ENCODE measurements at places on chromosomes 1 and 21.

- peak; percentile 55 for DNase-seq
Observed at GRCh38 chr21:38352536-38353219, 95.9 kb downstream of the KCNJ15 start.

DNA sequence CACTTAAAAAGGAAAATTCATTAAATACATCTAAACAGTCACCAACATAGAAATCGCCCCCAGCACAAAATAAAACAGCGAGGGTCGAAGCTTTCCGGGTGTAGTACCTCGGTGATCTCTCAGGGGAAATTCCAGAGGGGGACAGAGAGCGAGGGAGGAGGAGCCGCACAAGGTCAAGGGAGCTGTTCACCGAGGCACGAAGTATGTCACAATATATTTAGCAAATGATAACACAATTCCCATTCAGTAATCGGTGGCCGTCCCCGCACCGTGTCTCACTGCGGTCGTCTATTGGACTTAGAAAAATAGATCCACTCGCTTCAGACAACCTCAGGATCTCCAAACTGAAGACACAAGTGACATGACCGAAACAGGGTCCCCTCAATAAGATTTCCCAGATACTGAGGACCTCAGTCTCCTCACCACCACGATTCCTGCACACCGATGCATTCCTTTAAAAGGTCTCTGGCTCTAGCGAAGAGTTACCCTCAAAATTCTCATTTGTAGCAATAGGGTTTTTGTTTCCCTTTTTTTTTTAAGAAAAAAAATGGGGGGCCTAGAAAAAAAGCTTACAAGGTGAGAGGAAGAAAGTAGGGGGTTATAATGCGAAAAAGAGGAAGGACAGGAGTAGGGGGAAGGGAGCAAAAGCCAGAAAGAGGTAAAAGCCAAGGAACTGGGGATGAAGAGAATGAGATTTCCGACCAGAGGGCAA is 1.1 kb downstream of the LPGAT1 start:
- DNase-seq = peak; percentile 76

GRCh38 chr1:221392453-221392852 is 349.4 kb downstream of the DUSP10 start:
- DNase-seq = no peak

GRCh38 chr1:117198097-117198496 is 12.6 kb downstream of the VTCN1 start:
- DNase-seq = no peak

- no peak for DNase-seq
Observed at GRCh38 chr21:44485254-44485793, 30.0 kb downstream of the LRRC3 start.

- no peak for DNase-seq
Observed at GRCh38 chr1:150543500-150544143, 5.6 kb upstream of the ADAMTSL4 start.

- DNase-seq = no peak
Observed at GRCh38 chr1:151613282-151613780, 1.5 kb downstream of the SNX27 start.

GRCh38 chr1:158146165-158146564 is 34.5 kb upstream of the CD1D start:
- no peak for DNase-seq

- DNase-seq = no peak
Observed at GRCh38 chr21:45882645-45883044, 98.9 kb upstream of the COL6A1 start.

- no peak for DNase-seq
Observed at GRCh38 chr1:38153066-38153777, 106.6 kb upstream of the POU3F1 start.

DNA sequence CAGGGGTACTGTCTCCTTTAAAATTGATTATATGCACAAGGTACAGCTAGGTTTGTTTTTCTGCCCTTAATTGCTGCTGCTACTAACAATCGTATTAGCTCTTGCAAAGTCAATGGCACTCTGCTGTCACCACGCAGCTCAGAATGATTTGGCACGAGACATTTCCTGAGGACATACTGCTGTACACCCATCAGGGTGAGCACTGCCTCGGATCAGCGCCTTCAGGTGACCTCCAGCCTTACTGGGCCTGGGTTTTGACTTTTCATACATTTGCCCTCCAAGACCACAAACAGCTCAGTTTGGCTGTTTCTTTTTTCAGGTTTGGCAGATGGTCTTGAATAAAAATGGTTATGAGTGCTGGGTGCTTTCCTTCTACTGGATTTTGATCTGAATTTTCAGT is 110.9 kb downstream of the NTPCR start:
- DNase-seq = peak; percentile 23

DNA sequence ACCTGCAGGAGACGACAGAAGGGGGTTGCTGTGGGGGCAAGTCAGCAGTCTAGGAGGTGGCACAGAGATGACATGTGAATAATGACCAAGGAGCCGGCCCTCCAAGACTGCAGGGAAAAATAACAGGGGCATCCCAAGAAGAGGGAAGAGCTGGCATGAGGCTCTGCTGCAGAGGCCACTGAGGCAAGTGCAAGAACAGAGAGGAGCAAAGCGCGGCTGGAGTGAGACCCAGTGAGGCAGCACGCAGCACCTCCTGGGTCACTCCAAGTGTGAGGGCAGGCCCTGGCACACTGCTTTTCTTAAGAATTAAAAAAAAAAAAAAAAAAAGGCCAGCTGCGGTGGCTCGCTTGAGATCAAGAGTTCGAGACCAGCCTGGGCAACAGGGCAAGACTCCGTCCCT is 80.1 kb downstream of the SLC66A1 start:
- no peak for DNase-seq

- DNase-seq = peak; percentile 39
Observed at GRCh38 chr1:93692026-93692425, 10.4 kb upstream of the BCAR3 start.

- no peak for DNase-seq
Observed at GRCh38 chr1:24295535-24295934, 23.6 kb upstream of the GRHL3 start.

DNA sequence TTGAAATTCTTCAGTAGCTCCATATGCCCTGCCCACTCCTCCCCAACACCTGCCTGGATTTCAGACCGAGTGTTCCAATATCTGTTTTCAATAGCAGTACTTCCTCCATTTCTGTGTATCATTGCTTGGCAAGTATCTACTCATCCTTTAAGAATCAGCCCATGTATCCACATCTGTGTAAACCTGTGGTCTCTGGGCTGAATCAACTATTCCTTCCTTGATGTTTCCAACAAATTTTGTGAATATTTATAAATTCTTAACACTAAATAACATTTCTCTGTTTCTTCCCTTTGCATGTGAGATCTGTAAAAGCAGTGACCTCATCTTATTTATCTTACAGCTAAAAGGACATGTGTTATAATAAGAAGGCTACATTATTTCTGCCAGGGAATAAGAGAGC is 26.0 kb upstream of the UAP1 start:
- DNase-seq = no peak

DNA sequence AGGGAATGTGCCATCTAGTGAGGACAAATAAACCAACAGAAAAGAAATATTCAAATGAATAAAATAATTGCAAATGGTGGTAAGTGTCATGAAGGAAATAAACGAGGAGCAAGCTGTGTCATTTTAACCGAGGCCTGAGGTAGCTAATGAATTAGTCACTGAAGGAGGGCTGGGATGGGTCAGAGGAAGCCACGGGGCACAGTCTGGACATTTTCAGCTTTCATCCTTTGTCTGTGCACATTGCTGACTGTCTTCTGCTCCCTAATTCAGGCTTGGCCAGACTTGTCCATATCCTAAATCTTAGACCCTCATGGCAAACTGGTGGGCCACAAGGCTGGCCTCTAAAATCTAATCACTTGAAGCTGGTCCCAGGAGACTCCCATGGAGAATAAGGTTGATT is 138.4 kb downstream of the RHOU start:
- no peak for DNase-seq

DNA sequence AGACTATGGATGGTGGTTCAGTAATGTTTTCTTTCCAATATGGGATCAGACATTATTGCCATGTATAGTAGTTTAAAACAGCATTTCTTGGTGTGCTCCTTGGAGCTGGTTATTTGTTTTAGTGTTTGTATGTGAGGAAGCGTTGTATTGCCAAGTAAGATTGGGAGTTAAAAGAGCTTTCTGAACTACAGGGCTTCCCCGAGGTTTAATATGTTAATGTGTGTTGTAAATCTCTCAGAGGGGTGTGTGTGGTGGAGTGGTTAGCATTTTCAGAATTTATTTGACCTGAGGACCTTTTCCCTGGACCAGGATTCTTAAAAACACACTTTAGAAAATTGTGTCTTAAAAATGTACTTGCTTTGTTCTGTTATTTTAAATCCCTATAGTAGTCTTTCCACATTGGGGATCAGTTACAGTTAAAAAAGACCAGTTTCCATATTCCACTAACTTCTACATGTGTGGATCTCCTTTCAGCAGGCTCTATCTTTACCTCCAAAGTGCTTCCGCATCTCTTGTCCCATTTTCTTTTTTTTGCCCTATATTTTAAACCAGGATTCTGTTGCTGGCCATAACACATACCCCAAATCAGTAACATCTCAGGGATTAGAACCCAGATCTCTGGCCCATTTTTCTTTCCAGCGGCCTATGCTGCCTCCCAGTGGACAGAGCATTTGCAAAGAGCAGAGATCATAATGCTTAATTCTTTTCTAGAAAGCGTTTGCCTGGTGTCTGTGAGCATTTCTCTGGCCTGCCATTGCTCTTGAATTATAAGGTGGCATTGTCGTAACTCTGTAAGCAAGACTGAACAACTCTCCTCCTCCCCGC is 58.6 kb downstream of the PBX1 start:
- peak; percentile 82 for DNase-seq

- no peak for DNase-seq
Observed at GRCh38 chr21:33964706-33965325, 49.2 kb upstream of the ATP5PO start.

- DNase-seq = no peak
Observed at GRCh38 chr21:37866027-37866426, 50.2 kb downstream of the KCNJ6 start.

GRCh38 chr1:88139633-88140032 is 544.4 kb upstream of the PKN2 start:
- no peak for DNase-seq

- DNase-seq = no peak
Observed at GRCh38 chr1:119766374-119766794, 2.3 kb downstream of the HMGCS2 start.

DNA sequence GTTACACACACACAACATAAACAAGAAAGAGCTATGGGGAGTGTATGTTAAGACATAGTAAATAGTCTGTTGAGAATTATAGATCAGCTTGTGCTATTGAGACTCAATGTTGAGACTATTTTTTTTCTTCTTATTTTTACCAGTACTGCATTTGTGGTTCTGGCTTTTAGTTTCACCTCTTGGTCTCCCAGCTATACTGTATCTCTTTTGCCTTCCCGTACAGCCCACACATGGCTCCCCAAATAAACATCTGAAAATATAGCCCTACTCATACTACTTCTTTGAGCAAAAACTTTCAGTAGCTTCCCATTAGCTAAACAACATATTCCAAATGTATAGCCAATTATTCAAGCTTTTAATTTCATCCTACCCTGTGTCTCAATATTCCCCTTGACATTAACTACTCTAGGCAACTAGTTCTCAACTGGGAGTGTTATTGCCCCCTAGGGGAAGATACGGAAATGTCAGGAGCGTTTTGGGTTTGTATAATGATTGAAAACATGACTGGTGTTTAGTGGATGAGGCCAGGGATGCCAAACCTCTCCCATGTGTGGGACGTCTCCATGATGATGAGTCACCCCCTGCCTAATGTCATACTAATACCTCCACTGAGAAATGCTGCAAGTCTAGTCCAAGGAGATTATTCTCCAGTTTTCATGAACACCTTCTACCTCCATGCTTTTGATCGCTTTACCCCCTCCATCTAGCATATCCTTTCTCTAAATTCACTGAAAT is 6.8 kb downstream of the RPE65 start:
- peak; percentile 54 for DNase-seq

Measured in NCI-H510A treated with DMSO at 0.1 percent for 48 hours (cell line).